Smooth muscle cell of trachea (primary cell): ENCODE measurements at places on chromosomes 1 and 21. TPM values are rescaled to one million over a fixed set of nuclear protein-coding genes. Genes with fewer than 3 reads are reported as not detected.

Gene RIMKLA
- total RNA-seq, result under 0.01 TPM in 1 of 2 replicates, not detected in the other

Gene DMBX1
- not detected in 2 replicates for total RNA-seq

Gene CYP4B1
- not detected in 2 replicates for total RNA-seq

Gene PSEN2
- total RNA-seq, result 21.2 and 31.4 TPM in 2 replicates

Gene NPR1
- total RNA-seq, result 0.58 and 2.6 TPM in 2 replicates

Gene HPDL
- 0.50 and 0.73 TPM in 2 replicates for total RNA-seq

Gene ERICH3
- total RNA-seq, result 0.15 TPM in 1 of 2 replicates, not detected in the other

Gene ATP6V1G3
- not detected in 2 replicates for total RNA-seq

Gene KCNH1
- total RNA-seq, result 0.15 TPM in 1 of 2 replicates, not detected in the other

Gene COL24A1
- total RNA-seq, result 0.83 and 0.87 TPM in 2 replicates

Gene LCE2A
- not detected in 2 replicates for total RNA-seq

Gene KCNJ15
- 0.58 and 1.7 TPM in 2 replicates for total RNA-seq

Gene OR2T33
- not detected in 2 replicates for total RNA-seq

Gene TENT5C
- 2.6 and 6.0 TPM in 2 replicates for total RNA-seq

Gene WNT4
- not detected in 2 replicates for total RNA-seq

Gene KIF21B
- under 0.01 TPM in 2 replicates for total RNA-seq

Gene SYT2
- under 0.01 TPM in 1 of 2 replicates, not detected in the other for total RNA-seq

Gene ASCL5
- not detected in 2 replicates for total RNA-seq

Gene FCRL6
- not detected in 2 replicates for total RNA-seq

Gene SSX2IP
- 42.2 and 174 TPM in 2 replicates for total RNA-seq

Gene PSRC1
- 3.8 and 13.2 TPM in 2 replicates for total RNA-seq

Gene SPRR2B
- not detected in 2 replicates for total RNA-seq

Gene CCT8
- 193 and 266 TPM in 2 replicates for total RNA-seq

Gene ZSWIM5
- total RNA-seq, result 1.3 and 2.8 TPM in 2 replicates

Gene NCMAP
- total RNA-seq, result not detected in 2 replicates

Gene CLCN6
- total RNA-seq, result 16.2 and 22.5 TPM in 2 replicates

Gene RAB3B
- 29.5 and 33.7 TPM in 2 replicates for total RNA-seq

Gene CHAF1B
- 1.3 and 4.1 TPM in 2 replicates for total RNA-seq

Gene RHBG
- not detected in 2 replicates for total RNA-seq

Gene TPRG1L
- total RNA-seq, result 20.7 and 35.1 TPM in 2 replicates

Gene B3GALT5
- 0.15 and 0.17 TPM in 2 replicates for total RNA-seq

Gene RPL22
- total RNA-seq, result 130 and 139 TPM in 2 replicates

Gene SPATA6
- 5.8 and 8.9 TPM in 2 replicates for total RNA-seq

Gene GBP3
- 28.8 and 48.0 TPM in 2 replicates for total RNA-seq

Gene KAZN
- total RNA-seq, result 3.3 and 7.3 TPM in 2 replicates

Gene FCRL1
- not detected in 2 replicates for total RNA-seq

Gene PGLYRP4
- not detected in 2 replicates for total RNA-seq

Gene TMEM54
- 36.7 and 59.0 TPM in 2 replicates for total RNA-seq

Gene CD5L
- not detected in 2 replicates for total RNA-seq

Gene EXTL1
- 0.29 and 0.83 TPM in 2 replicates for total RNA-seq

Gene OLIG2
- total RNA-seq, result not detected in 2 replicates

Gene FASLG
- not detected in 2 replicates for total RNA-seq

Gene CYP4A11
- total RNA-seq, result not detected in 2 replicates

Gene FAM151A
- not detected in 2 replicates for total RNA-seq

Gene NADK
- 31.1 and 60.2 TPM in 2 replicates for total RNA-seq

Gene SPRR1A
- not detected in 2 replicates for total RNA-seq

Gene THBS3
- 28.2 and 28.4 TPM in 2 replicates for total RNA-seq

Gene A3GALT2
- 0.44 TPM in 1 of 2 replicates, not detected in the other for total RNA-seq

Gene AADACL4
- total RNA-seq, result not detected in 2 replicates

Gene CD1C
- not detected in 2 replicates for total RNA-seq

Gene OR2T2
- not detected in 2 replicates for total RNA-seq

Gene CELA2B
- not detected in 2 replicates for total RNA-seq

Gene MRPS15
- total RNA-seq, result 66.7 and 102 TPM in 2 replicates

Gene SLAMF9
- total RNA-seq, result 0.33 TPM in 1 of 2 replicates, not detected in the other

Gene TTC39A
- total RNA-seq, result 1.5 and 3.1 TPM in 2 replicates

Gene FOXD3
- total RNA-seq, result not detected in 2 replicates

Gene FHAD1
- 0.33 and 0.44 TPM in 2 replicates for total RNA-seq

Gene CRABP2
- 248 and 256 TPM in 2 replicates for total RNA-seq

Gene AKR7A3
- 0.44 and 1.2 TPM in 2 replicates for total RNA-seq
